ENCODE measurements at places on chromosomes 3 and 15.

DNA sequence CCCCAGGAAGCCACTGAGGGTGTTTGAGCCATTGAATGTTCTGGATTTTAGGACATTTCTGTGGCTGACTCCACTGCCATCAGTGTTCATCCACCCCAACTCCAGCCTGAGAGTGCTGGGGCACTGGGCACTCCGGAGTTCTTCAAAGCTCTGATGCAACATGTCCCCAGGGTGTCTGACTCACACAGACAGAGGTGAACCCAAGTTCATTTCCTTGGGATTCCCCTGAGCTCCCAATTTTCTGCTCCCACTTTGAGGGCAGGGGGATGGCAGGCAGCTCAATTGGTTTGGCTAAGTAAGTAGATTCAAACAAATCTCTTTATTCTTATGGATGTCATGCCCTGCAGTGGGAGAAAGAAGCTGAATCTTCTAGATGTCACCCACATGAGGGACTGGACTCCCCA lies 2.2 kb downstream of the STRA6 start:
- DNase-seq, result no peak

GRCh38 chr15:35376707-35377106 lies 169.3 kb downstream of the DPH6 start:
- DNase-seq, result no peak

DNA sequence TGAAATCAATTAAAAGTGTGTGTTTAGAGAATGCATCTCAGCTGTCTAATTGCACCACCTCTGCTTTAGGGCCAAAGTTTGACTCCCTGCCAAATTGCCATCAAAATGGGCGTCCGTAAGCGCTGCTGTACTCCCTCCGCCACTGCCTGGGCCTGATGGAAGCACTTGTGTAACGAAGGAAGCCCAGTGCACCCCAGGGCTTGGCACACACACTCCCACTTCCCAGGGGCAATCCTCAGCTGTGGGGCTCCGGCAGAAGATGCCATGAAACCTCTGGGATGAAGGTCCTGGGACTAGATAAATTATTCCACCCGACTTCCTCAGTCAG lies 137.8 kb downstream of the RORA start:
- no peak for DNase-seq

DNA sequence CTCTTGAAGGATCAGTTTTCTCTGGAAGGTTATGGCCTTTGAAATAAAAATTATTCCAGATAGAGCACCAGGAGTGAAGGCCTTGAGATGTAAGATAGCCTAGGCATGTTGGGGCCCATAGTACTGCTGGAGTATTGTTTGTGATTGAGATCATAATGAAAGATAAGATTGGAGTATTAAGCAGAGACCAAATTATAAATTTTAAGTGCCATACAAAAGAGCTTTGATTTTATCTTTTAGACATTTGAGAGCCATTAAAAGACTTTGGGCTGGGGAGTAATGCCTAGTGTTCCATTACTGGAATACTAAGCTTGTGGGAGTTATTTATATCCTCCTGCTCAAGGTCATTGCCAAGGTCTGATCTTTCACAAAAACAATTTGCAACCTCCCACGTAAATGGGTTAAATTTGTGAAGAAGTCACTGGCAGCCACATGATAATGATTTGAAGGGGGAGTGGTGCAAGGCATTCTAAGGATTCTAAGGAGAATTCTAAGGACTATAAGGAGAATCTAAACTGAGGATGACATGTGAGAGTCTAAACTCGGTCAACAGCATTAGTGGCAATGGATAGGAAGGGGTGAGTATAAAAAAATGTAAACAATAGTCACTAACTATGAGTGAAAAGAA lies 12.8 kb downstream of the ELL3 start:
- no peak for DNase-seq

- no peak for DNase-seq
Observed at GRCh38 chr3:188001093-188001492, 152.9 kb upstream of the LPP start.

GRCh38 chr3:15646851-15647511 lies 45.4 kb downstream of the BTD start:
- no peak for DNase-seq

- no peak for DNase-seq
Observed at GRCh38 chr15:48178648-48178931, 495 bp upstream of the MYEF2 start.

- DNase-seq, result no peak
Observed at GRCh38 chr15:63827113-63827512, 6.6 kb downstream of the HERC1 start.

DNA sequence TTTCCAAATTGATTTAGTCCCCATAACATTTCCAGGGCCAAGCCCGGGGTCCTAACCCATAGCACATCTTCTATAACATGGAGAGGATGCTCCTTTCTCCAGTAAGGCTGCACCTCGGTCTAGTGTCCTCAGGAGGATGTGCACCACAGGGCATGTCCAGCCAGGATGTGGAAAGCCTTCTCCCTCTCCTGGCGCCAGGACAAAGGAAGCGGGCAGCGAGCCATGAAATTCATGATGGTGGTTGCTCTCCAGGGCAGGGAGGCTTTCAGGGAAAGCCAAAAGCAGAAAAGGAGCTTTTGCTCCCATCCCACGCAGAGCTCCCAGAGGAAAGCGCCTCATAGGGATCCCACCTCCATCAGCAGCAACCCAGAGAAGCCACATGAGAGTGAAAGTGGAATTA lies 220.0 kb downstream of the ADAMTSL3 start:
- no peak for DNase-seq

GRCh38 chr3:43378066-43378935 lies 92.0 kb downstream of the SNRK start:
- peak; percentile 91 for DNase-seq

DNA sequence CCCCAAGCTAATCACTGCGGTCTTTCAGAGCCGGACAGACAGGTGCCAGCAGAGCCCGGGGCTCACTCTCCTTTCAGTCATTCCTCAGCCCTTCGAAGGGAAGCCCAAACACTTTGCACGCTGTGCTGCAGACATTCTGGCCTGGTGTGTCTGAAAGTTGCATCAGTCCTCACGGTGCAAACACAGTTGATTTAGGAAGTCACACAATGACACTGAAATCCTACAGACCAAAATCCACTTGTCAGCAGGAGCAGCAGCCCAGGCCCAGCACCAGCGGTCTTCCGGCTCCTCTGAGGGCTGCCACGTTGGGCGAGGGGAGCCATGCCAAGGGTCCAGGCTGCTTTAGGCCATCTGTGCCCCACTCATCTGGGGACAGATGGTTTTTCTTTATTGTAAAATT lies 61.6 kb downstream of the RGMA start:
- no peak for DNase-seq

- no peak for DNase-seq
Observed at GRCh38 chr3:123743121-123743520, 141.0 kb downstream of the MYLK start.

- no peak for DNase-seq
Observed at GRCh38 chr3:82229397-82229796, 468.0 kb upstream of the GBE1 start.

DNA sequence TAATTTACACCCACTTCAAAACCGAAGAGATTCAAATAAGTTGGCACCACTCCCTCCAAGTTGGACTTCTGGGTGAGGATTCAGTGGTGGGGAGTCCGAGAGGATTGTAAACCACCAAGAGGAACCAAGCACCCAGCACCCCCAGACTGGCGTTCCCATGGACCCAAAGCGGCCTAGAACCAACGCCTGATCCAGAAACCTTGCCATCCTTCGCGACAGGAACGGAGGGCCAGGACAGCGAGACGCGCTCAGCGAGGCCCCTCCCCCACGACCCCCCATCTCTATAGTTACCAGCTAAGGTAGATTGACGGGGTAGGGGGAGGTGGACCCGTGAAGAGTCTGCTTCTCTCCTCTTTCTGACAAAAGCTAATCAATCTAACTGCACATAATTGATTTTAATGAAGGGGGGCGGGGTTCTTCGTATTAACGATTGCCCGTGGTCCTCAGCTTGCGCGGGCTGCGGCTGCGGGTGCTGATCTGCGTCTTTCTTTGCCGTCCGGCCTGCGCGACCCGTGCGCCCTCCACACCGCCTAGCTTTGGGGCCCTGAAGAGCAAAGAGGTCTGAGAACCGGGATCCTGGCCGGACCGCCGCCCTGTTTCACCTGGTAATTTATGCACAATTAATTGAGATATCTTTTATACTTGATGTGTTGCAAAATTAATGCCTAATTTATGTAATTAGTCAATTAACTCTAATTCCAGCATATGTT lies 10.9 kb upstream of the FOXB1 start:
- DNase-seq, result no peak

GRCh38 chr3:157086060-157086750 lies 73.7 kb downstream of the CCNL1 start:
- no peak for DNase-seq

DNA sequence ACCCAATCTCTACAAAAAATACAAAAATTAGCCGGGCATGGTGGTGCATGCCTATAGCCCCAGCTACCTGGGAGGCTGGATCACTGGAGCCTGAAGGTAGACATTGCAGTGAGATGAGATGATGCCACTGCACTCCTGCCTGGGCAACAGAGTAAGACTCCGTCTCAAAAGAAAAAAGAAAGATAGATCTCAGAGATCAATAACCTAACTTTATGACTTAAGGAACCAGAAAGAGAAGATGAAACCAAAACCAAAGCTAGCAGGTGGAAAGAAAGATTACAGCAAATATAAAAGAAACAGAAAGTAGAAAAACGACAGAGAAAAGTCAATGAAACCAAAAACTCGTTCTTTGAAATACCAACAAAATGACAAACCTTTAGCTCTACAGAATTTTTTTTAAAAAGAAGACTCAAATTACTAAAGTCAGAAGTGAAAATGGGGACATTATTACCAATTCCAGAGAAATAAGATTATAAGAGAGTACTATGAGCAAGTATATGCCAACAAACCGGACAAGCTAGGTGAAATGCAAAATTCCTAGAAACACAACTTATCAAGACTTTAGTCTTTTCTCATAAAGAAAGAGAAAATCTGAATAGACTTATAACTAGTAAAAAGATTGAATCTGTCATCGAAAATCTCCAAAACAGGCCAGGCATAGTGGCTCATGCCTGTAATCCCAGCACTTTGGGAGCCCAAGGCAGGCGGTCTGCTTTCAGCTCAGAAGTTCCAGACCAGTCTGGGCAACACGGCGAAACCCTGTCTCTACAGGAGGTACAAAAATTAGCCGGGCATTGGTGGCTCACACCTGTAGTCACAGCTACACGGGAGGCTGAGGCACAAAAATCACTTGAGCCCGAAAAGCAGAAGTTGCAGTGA lies 35.0 kb downstream of the ACAP2 start:
- DNase-seq, result no peak

GRCh38 chr15:79798311-79798710 lies 98.5 kb downstream of the MTHFS start:
- DNase-seq, result no peak

Data from esophagus muscularis mucosa (tissue), 4 donors.